Adrenal gland (tissue), 19 donors: ENCODE measurements at places on chromosomes 3 and 15.

DNA sequence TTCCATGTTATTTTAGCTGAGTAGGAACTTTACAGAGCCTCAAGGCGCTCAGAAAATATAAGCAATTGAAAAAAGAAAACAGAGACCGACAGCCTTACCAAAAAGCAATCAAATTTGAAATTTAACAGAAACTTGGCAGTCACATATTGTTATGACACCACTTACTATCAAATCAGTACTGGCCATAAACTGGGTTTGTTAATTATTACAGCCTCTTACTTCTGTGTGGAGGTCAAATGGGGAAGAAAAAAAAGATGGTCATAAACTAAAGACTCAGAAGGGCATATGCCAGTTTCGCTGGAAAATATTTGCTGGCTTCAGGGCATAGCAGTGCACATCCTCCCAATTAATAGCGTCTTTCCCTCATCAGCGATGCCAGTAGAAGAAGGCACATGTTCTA is 45.5 kb upstream of the SUCLG2 start:
- H3K4me3 ChIP-seq: no peak overlapping the region
- H3K4me1 ChIP-seq: no peaks in the 10 kb centered on the region
- DNase-seq: no peak
- H3K36me3 ChIP-seq: no peaks in the 10 kb centered on the region
- H3K27ac ChIP-seq: no peak overlapping the region

DNA sequence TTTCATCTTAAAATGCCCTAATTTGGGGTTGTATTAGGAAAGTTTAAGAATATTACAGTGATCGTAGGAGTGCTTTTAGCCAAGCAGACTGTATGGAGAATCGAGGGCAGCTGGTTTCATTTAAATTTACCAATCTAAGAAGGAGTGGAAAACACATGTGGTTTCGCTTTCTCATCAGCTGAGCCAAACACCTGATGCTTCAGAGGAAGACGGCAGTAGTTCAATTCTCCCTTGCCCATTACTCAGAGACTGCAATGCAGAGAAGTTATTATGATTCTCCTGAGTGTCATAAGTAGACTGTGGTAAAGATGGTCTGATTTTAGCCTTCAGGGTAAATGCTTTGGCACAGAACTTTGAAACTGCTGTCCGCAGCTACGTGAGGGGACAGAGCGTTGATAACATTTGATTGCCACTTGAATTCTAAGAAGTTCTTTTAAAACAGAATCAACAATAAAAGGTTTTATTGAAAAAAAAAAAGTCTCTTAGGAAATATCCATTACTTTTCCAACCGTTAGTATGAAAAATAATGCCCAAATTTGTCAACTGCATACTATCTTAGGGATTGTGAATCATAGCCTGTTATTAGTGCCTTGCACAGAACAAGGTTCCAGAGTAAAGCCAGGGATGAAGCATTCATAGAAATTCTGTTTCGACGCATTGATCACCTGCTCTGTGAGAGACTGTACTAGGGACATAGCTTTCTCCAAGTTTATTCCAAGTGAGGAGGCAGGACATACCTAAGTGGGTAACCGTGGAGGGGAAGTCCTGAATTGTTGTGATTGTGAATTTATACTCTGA is 25.6 kb downstream of the LYSMD4 start:
- no peak overlapping the region for H3K4me3 ChIP-seq
- no peak overlapping the region for H3K27ac ChIP-seq
- H3K36me3 ChIP-seq: no peaks in the 10 kb centered on the region
- no peaks in the 10 kb centered on the region for H3K27me3 ChIP-seq
- no peak for DNase-seq
- peaks cover 33% of the 10 kb centered on the region for H3K4me1 ChIP-seq

- H3K27ac ChIP-seq: no peak overlapping the region
- H3K27me3 ChIP-seq: no peaks in the 10 kb centered on the region
- H3K36me3 ChIP-seq: no peaks in the 10 kb centered on the region
- no peaks in the 10 kb centered on the region for H3K4me1 ChIP-seq
- DNase-seq: no peak
- H3K4me3 ChIP-seq: no peak overlapping the region
Measured at GRCh38 chr3:31004025-31004678, 109.7 kb upstream of the GADL1 start.

DNA sequence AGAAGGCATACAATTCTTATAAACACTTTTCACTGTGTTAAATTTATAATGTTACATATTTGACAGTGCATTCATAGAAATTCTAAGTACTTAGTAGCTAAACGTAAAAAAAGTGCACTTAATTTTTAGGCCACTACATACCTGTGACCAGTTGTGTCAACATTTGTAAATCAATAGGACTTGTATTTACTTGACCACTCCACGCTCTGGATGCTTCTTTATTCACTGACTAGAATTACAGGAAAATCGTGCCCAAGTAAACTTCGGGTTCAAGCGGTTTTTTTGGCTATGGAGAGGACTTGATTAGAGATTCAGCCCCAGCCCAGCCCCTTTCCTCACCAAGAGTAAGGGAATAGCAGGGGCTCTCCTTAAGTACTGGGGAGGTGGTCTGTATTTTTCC is 21.8 kb downstream of the WDR53 start:
- no peak for DNase-seq
- no peak overlapping the region for H3K4me3 ChIP-seq
- no peaks in the 10 kb centered on the region for H3K4me1 ChIP-seq
- no peaks in the 10 kb centered on the region for H3K36me3 ChIP-seq
- no peaks in the 10 kb centered on the region for H3K27me3 ChIP-seq

DNA sequence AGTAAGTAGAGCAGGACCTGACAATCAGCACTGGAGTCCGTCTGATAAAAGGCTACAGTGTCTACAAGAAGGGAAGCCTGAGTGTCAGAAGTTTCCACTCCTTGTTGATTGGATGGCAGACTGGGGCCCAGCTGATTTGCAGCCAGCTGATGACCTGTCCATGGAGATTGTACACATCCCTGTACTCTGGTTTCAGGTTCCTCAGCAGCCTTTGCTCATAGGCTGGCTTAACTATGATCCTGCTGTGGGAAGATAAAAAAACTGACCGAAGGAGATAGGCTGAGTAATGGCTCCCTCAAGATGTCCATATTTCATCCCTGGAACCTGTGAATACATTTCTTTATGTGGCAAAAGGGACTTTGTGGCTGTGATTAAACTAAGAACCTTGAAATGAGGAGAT is 11.7 kb upstream of the LACTB start:
- no peak for DNase-seq
- H3K36me3 ChIP-seq: no peaks in the 10 kb centered on the region
- H3K4me3 ChIP-seq: no peak overlapping the region
- H3K27me3 ChIP-seq: no peaks in the 10 kb centered on the region
- no peak overlapping the region for H3K27ac ChIP-seq

DNA sequence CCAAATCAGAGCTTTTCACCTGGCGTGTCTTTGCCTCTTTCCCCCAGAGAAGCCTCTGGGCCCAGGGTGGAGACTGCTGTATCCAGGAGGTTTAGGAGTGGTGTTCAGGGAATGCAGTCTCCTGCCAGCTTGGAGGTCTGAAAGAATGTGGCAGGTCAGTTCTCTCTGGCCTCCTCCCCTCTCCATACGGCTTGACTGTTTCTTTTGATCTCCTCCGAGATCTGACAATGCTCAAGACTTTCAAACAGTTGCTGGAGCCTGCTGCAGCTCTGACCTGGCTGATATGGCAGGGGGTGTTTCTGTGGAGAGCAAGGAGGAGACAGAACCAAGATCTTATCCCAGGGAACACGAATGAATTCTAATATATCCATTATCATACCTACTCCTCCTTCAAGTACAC is 24.7 kb upstream of the TM4SF4 start:
- no peak overlapping the region for H3K27ac ChIP-seq
- no peak for DNase-seq
- no peaks in the 10 kb centered on the region for H3K27me3 ChIP-seq
- no peak overlapping the region for H3K4me3 ChIP-seq
- no peaks in the 10 kb centered on the region for H3K36me3 ChIP-seq
- peaks cover 3% of the 10 kb centered on the region for H3K4me1 ChIP-seq

- H3K27ac ChIP-seq: no peak overlapping the region
- no peak for DNase-seq
- no peaks in the 10 kb centered on the region for H3K4me1 ChIP-seq
- H3K4me3 ChIP-seq: no peak overlapping the region
Measured at GRCh38 chr3:120168611-120169010, 74.4 kb upstream of the GSK3B start.

- H3K36me3 ChIP-seq: peaks cover 11% of the 10 kb centered on the region
- H3K4me1 ChIP-seq: peaks cover 14% of the 10 kb centered on the region
- no peak overlapping the region for H3K4me3 ChIP-seq
- H3K27me3 ChIP-seq: no peaks in the 10 kb centered on the region
Measured at GRCh38 chr15:63075984-63076713, 33.6 kb downstream of the TPM1 start.

- no peak overlapping the region for H3K4me3 ChIP-seq
- no peaks in the 10 kb centered on the region for H3K27me3 ChIP-seq
- H3K27ac ChIP-seq: no peak overlapping the region
- H3K4me1 ChIP-seq: peaks cover 18% of the 10 kb centered on the region
- DNase-seq: no peak
Measured at GRCh38 chr3:160150525-160150924, 74.7 kb upstream of the C3orf80 start.

DNA sequence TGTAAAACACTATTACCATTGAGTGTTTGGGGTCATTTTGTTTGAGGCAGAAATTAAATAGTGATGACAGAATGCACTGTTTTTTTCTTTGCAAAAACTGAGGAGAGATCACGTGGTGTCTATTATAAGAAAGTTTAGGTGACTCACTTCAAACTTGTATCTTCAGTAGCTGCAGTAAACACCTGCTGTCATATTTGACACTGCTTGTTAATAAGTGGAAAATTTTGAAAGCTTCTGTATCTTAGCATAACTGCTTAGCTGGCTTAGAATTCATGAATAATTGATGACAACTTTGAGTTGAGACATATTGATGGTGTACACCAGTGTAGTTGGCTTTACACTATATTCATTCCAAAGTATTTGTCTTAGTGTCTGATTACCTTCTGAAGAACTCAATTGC is 29.7 kb upstream of the MDFIC2 start:
- DNase-seq: no peak
- no peaks in the 10 kb centered on the region for H3K36me3 ChIP-seq
- no peak overlapping the region for H3K4me3 ChIP-seq
- no peaks in the 10 kb centered on the region for H3K4me1 ChIP-seq
- H3K27me3 ChIP-seq: no peaks in the 10 kb centered on the region

GRCh38 chr15:24954783-24955530 is at the start of the genes SNRPN and SNURF:
TSS of gene SNRPN (plus strand) at chr15:24954987. CDS start at chr15:24974454, 19,467 bp downstream.
TSS of gene SNURF (plus strand) at chr15:24954987. CDS start at chr15:24955049, 62 bp downstream.
- peak; percentile 78 for DNase-seq
- H3K27me3 ChIP-seq: no peaks in the 10 kb centered on the region
- no peaks in the 10 kb centered on the region for H3K36me3 ChIP-seq
- H3K27ac ChIP-seq: peak within 1 kb of the TSS; percentile 99

GRCh38 chr3:40770061-40770460 is 245.3 kb downstream of the ZNF621 start:
- no peak overlapping the region for H3K4me3 ChIP-seq
- no peaks in the 10 kb centered on the region for H3K4me1 ChIP-seq
- no peak overlapping the region for H3K27ac ChIP-seq
- H3K36me3 ChIP-seq: no peaks in the 10 kb centered on the region

- no peak overlapping the region for H3K27ac ChIP-seq
- DNase-seq: no peak
- no peaks in the 10 kb centered on the region for H3K36me3 ChIP-seq
- H3K27me3 ChIP-seq: no peaks in the 10 kb centered on the region
- H3K4me3 ChIP-seq: no peak overlapping the region
Measured at GRCh38 chr15:80891006-80891405, 98.6 kb downstream of the MESD start.

- no peaks in the 10 kb centered on the region for H3K27me3 ChIP-seq
- DNase-seq: no peak
- H3K27ac ChIP-seq: peak overlapping the region; percentile 13
Measured at GRCh38 chr3:49124991-49125670, 4.5 kb upstream of the USP19 start.

GRCh38 chr3:124791142-124791541 is 60.9 kb downstream of the UMPS start:
- peak overlapping the region; percentile 19 for H3K27ac ChIP-seq
- no peaks in the 10 kb centered on the region for H3K27me3 ChIP-seq
- H3K4me3 ChIP-seq: no peak overlapping the region
- H3K4me1 ChIP-seq: peaks cover 37% of the 10 kb centered on the region
- no peak for DNase-seq

DNA sequence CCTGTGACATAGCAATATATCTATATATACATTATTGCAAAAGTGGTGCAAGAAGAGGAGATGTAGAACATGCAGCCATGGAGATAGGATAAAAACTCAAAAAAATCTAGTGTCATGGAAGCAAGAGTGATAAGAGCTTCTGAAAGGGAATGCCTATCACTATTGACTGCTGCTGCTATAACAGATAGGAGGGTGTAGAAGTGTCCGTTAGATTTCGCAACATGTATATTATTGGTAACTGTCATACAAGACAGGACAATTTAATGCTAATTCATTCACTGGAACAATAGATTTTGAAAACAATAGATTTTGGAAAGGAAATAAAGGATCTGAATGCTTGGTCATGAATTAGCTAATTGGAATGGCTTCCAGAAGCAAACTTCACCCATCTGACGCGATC is 224.5 kb downstream of the ZNF385D start:
- H3K4me1 ChIP-seq: no peaks in the 10 kb centered on the region
- no peaks in the 10 kb centered on the region for H3K27me3 ChIP-seq
- DNase-seq: no peak
- no peak overlapping the region for H3K4me3 ChIP-seq
- no peak overlapping the region for H3K27ac ChIP-seq

GRCh38 chr3:196712514-196713413 is 587 bp downstream of the PIGX start:
- H3K27ac ChIP-seq: peak overlapping the region; percentile 78
- no peaks in the 10 kb centered on the region for H3K36me3 ChIP-seq
- peaks cover 15% of the 10 kb centered on the region for H3K4me1 ChIP-seq
- no peaks in the 10 kb centered on the region for H3K27me3 ChIP-seq
- peak; percentile 74 for DNase-seq

DNA sequence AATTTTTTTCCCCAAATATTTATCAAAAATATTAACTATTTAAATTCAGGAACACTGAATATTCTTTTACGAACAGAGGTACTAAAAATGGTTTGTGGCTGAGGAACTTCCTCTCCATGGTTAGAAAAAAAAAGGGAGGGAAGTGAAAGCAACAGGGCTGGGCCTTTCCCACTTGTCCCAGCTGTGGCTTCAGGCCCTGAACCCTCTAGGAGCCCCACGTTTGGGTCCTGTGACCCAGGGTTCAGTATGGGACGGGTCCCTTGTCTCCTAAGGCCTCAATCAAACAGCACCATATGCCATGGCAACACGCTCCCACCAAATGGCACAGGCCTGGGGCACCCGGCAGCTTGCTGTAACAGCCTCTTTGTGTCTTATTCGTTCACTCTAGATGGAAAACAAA is 32.4 kb downstream of the POC1A start:
- DNase-seq: no peak
- peak overlapping the region; percentile 86 for H3K27ac ChIP-seq
- H3K27me3 ChIP-seq: no peaks in the 10 kb centered on the region
- no peak overlapping the region for H3K4me3 ChIP-seq
- no peaks in the 10 kb centered on the region for H3K36me3 ChIP-seq
- H3K4me1 ChIP-seq: peaks cover 13% of the 10 kb centered on the region

GRCh38 chr3:158950178-158950901 is 148.5 kb downstream of the MFSD1 start:
- H3K27me3 ChIP-seq: no peaks in the 10 kb centered on the region
- no peaks in the 10 kb centered on the region for H3K36me3 ChIP-seq
- no peaks in the 10 kb centered on the region for H3K4me1 ChIP-seq
- no peak for DNase-seq
- H3K27ac ChIP-seq: no peak overlapping the region
